Dermis microvascular lymphatic vessel endothelial cell (primary cell): ENCODE measurements at places on chromosomes 1 and 21.

- DNase-seq = no peak
Measured at GRCh38 chr1:101440485-101440884, 203.7 kb downstream of the S1PR1 start.

GRCh38 chr1:25615563-25616094 lies 962 bp upstream of the MAN1C1 start:
- no peak for DNase-seq

GRCh38 chr1:207186503-207186902 lies 82.5 kb downstream of the C4BPA start:
- DNase-seq = no peak

DNA sequence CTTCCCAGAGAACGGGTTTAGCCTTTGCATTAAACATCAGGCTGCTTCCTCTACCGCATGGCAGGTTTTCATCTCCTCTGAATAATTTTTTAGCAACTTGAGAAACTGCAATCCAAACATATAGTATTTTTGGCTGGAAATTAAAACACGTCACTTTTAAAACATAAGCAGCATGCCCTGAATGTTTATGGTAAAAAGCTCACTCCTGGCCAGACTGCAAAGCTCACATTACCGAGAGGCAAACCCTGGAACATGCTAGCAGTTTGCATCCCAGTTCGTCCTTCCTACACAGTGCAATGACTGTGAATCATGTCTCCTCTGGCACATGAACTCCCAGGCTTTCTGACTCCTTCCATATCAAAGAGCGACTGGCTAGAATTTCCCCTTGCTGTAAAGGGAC lies 312.3 kb downstream of the RRAGC start:
- DNase-seq = no peak

DNA sequence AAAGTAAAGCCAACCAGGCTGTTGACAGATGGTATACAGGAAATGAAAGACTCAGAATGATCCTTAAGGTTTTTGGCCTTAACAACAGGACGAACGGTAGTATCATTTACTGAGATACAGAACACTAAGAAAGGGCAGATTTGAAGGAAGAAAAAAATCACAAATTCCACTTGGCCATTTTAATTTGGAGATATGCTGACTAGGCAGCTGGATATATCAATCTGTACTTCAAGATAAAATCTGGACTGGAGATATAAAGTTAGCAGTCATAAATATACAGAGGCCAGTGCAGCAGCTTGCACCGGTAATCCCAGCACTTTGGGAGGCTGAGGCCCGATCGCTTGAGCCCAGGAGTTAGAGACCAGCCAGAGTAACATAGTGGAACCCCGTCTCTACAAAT lies 1.3 kb downstream of the NVL start:
- DNase-seq = no peak

DNA sequence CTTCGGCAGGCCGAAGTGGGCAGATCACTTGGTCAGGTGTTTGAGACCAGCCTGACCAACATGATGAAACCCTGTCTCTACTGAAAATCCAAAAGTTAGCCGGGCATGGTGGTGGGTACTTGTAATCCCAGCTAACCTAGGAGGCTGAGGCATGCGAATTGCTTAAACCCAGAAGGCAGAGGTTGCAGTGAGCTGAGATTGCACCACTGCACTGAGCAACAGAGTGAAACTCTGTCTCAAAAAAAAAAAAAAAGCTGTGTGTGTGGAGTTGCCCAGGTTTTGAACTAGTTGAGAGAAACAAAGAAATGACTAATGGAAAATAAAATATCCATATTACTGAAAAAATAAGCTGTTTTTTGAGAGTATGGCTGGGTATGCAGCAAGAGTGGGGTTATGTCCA lies 100.2 kb downstream of the GTF2B start:
- no peak for DNase-seq

DNA sequence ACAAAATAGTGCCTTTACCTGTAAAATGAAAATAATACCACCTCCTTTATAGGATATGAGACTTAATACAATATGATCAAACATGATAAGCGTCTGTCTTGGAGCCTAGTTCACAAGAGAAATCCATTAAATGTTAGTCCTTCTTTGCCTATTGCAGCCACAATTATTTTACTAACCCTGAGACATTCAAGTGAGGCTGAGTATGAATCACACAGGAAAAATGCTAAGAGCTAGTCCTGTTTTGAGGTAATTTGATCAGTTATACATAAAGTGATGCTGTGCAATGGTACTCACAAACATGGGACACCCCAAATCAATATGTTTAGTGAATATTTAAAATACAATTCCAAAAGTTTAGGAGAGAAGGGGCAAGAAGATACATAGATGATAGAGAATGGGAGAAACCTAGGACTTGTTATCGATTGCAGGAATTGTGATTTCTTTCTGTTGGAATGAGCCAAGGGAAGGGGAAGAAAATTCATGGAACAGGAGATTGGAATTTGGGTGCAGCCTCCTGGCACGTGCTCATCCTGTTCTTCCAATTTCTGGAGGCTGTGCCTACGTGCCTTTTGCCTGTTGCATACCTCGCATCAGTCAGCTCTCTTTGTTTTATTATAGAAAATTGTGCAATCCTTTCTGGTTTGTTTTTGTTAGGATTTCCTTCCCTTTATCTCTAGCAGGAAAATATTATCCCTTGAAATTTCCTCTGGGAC lies 39.9 kb upstream of the BACH1 start:
- DNase-seq = peak; percentile 48

- DNase-seq = no peak
Measured at GRCh38 chr1:156591432-156592157, at the start of gene NAXE. Gene NAXE (plus strand): TSS chr1:156591776. CDS start chr1:156591805, 29 bp downstream.

GRCh38 chr1:182952677-182953444 lies at the start of gene SHCBP1L:
Gene SHCBP1L (minus strand): TSS chr1:182953166. CDS start chr1:182953133, 33 bp downstream.
- no peak for DNase-seq

- no peak for DNase-seq
Measured at GRCh38 chr1:81894867-81895266, 94.1 kb downstream of the ADGRL2 start.

DNA sequence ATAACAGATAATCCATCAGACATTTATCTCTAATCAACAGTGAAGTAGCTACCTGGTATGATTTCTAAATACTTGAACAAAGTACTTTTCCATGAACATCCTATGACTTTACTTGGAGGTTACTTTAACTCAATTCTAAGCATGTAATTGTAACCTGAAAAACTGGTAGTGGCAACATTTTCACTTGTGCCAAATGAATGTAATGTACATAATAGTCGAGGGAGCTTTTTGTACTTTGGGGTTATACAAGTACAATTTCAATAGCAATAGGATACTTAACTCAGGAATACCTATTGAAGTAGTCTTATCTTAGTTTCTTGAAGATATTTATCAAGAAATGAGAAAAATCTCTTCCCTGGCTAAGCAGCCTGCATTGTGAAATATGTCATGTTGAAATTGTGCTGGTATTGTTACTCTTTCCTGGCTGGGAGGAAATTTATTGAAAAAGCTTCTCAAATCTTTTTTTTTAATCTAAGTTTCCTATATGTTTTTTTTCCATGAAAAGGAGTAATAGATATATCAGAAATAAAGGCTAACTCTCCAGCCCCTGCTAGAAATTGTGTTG lies 33.7 kb upstream of the CACYBP start:
- no peak for DNase-seq

DNA sequence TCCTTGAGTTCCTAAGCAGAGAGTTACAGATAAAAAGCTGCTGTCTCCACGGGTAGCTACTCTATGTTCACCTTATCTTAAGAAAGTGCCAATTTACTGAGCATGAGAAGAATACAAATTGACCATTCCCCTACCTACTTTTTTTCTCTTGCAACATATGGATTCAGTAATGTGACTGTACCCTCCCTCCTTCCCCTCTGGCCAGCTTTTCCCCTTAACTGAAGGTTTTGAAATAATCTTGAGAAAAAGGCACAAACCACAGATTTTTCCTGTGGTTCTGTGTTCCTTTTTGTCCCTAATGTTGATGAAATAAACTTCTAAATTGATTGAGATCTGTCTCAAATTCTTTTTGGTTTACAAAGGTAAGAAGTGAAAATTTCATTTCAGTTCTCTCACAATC lies 2.6 kb upstream of the CD2 start:
- no peak for DNase-seq

DNA sequence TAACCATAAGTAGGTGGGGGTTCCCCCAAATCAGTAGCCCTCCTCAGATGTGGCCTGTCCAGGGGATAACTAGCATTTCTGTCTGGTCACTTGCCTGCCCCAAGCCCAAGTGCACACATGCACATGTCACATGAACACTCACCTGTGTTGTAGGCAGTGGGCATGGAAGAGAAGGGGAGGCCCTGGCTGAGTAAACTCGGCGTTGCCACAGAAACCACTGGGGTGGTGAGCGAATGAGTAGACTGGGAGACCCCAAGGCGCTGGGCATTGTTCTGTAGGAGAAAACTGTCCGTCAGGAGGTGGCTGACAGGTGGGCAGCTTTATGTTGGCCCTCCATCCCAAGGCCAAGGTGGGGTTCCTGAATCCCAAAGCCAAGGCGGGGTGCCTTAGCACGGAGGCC lies 25.6 kb downstream of the MEF2D start:
- no peak for DNase-seq

GRCh38 chr1:24236789-24237371 lies 49.8 kb upstream of the IFNLR1 start:
- no peak for DNase-seq

DNA sequence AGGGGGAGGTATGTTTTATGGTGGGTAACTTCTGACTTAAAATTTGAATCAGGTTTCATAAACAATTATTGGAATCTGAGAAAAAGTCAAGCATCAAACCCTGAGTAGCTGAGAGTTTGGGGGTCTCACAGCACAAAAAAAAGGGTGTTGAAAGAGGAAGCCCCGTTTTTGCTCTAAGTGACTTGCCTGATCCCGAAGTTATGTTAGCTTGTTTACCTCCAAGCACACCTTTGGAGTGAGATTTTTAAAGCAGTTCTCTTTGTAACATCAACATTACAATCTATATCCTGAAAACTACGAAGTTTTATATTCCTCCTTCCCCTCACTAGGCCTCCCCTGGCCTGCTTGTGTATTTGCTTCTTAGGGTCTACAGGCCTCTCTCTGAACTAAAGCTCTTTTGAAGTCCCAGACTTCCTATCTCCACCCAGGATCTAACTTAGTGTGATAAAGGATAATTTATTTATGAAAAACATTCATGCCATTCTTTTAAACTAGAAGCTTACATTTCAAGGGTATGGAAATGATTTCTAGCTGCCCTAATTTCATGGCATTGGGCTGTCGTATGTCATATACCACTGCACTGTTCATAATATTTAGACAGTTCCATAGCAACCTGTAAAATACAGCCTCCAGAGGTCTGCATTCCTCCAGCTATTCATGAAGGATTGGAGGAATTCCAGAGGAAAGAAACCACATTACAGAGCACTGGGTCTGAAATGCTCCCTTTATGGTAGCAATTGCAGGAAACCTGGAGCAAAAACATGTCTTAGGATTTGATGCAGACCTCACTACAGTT lies 36.1 kb upstream of the RGS1 start:
- DNase-seq = peak; percentile 89

DNA sequence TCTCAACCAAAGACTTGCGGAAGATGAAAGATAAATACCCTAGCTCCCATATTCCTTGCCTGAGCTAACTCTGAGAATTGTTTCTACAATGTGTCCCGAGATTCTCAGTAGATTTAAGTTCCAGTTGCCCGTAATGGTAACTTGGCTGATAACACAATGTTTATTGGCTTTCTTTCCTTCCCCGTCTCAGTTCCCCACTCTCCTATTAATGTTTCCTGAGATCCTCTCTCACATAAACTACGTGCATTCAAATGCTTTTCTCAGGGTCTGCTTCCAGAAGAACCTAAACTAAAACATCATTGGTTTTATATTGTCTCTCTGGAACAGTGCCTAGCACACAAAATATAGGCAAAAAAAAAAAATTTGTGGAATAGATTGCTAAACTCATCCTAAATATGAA lies 794.2 kb upstream of the ADGRL2 start:
- DNase-seq = no peak

DNA sequence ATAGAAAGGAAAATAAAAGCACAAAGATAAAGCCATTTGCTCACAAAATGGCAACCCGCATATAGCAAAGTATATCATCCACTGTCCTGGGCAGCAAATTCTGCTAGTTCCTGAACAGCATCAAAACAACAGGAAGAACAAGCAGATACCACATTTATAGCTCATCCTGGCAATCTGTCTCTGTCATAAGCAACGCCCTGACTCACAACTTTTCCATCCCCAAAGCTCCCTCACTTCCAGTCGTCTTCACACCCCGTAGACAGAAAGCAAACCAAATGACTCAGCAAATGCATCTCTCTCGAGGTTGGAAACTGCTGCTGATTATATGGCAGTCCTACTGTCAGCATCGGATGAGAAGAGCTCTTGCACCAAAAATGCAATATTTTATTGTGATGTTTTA lies 65.8 kb downstream of the AK5 start:
- peak; percentile 89 for DNase-seq

- no peak for DNase-seq
Measured at GRCh38 chr1:234780112-234780511, 170.1 kb upstream of the IRF2BP2 start.

DNA sequence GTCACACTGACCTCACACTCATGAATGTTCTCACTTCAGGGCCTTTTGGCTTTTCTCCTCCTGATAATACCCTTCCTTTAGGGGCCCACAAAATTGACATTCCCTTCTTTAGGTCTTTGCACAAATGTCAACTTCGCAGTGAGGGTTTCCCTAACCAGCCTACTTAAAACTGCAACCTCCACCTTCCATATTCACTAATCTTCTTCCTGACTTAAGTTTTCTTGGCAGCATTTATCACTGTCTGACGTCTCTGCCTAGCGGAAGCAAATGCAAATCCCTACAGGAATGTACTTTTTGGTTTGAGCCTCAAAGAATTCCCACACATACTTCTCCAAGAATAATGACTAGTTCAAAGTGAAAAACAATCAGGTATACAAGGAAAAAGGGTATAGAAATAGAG lies 32.8 kb downstream of the INTS7 start:
- no peak for DNase-seq

GRCh38 chr1:18951818-18952391 lies 4.6 kb downstream of the IFFO2 start:
- no peak for DNase-seq

- no peak for DNase-seq
Measured at GRCh38 chr1:27100335-27101053, 54.4 kb downstream of the SLC9A1 start.

GRCh38 chr1:206590025-206590758 lies 22.1 kb downstream of the EIF2D start:
- DNase-seq = no peak

GRCh38 chr1:230068952-230069684 lies 2.1 kb downstream of the GALNT2 start:
- no peak for DNase-seq

DNA sequence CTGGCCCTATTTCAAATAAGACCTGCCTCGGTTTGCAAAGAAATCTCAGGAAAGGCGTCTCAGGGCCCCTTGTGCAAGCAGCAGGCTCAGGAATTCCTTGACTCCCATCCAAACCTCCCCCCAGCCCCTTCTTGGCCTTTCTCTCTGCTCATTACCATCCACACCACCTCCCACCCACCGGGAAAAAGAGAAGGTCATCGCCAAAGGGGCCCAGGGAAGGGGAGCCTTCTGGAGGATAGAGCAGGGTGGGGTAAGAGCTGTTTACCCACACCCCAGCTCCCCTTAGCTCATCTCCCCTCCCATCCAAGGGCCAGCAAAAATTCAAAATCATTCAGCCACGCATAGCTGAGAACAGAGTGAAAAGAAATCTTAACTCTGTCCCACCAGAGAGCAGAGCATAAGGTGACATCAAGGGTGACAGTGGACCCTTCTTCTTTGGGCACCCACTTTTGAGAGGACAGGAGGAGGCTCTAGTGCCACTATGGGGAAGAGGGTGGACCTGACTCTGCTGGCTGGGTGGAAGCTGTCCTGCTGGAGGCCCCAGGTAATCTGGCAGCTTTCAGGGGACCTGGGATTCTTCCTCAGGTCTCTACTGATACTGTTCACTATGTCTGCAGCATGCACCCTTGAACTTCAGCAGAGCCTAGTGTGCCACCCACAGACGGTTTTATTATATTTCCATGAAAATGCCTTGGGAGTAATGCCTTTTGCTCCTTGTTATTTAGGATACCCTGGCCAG lies 3.9 kb upstream of the WNT2B start:
- DNase-seq = no peak
